Epithelial cell of proximal tubule (primary cell): ENCODE measurements at places on chromosomes 7 and 10.

DNA sequence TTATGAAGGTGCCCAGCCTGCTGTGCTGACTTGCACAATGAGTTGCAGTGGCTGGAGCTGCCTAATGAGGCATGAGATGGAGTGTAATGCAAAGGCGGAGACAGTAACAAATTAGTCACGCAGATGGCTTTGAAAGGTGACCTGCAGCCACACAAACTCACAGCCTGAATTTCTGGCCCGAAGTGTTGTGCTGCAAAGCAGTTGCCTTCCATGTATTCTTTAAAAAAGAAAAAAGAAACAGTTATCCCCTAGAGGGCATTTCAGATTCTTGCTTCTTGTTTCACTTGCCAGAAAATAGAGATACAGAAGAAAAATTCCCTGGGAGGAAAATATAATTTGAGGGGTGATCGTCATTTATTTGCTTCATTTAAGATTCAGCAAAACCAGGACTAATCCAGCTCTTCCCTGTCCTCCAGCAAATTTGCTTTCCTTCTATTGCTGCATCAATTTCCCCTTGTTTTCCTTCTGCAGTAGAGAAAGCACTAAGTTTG is 239.9 kb downstream of the ADRA2A start:
- no peak for DNase-seq

GRCh38 chr10:58189269-58189668 is 78.4 kb downstream of the IPMK start:
- DNase-seq: no peak

DNA sequence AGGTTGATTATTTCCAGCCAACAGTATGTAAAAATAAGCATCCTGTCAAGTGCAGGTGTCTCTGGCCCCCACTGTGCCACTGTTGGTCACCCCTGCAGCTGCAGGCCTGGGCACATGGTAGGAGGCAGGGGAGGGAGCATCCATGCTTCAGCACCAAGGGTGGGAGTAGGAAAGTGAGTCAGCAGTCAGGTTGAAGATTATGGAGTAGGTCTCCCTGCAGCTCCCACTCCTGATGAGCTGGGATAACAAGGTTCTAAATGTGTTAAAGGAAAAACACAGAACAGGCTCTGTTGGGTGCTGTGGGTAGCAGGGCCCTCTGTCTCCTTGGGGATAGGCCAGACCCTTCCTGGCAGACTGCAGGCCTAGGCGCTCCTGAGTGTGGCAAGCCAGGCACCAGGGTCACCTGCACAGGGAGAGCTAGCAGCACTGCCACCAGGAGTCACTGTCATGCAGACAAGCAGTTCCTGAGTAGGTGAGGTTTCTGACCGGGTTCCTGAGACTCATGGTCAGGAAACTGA is 59.3 kb downstream of the NUDCD3 start:
- DNase-seq: no peak

DNA sequence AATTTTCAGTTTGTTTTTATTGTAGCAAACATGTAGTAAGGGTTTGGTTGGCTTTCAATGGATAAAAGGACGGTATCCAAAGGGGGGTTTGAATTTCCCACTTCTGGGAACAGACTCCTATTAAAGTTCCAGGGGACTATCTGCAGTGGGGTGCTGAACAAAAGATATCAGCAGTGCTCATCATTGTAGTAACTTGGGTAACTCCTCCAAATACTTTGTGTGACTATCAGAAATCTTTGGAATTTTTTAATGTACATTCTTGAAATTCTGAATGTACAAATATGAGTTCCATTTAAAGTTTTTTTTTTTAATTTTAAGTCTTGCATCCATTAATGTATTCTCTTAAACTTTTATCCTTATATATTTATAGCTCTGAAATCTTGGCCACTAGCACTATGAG is 42.1 kb downstream of the CYP51A1 start:
- no peak for DNase-seq

GRCh38 chr10:125262409-125262808 is 102.0 kb upstream of the CTBP2 start:
- DNase-seq: no peak
